Esophagus squamous epithelium (tissue), 5 donors: ENCODE measurements at places on chromosomes 16 and 17.

- H3K27me3 ChIP-seq: no peaks in the 10 kb centered on the region
Measured at GRCh38 chr17:66945147-66945835, 19.2 kb upstream of the CACNG4 start.

GRCh38 chr16:19071811-19072777 is 4.7 kb downstream of the COQ7 start:
- DNase-seq: no peak
- no peak overlapping the region for H3K27ac ChIP-seq
- peaks cover 13% of the 10 kb centered on the region for H3K4me1 ChIP-seq
- H3K27me3 ChIP-seq: no peaks in the 10 kb centered on the region
- peaks cover 61% of the 10 kb centered on the region for H3K36me3 ChIP-seq

- no peaks in the 10 kb centered on the region for H3K36me3 ChIP-seq
- no peak for DNase-seq
- H3K4me1 ChIP-seq: no peaks in the 10 kb centered on the region
- peaks cover 16% of the 10 kb centered on the region for H3K27me3 ChIP-seq
- no peak overlapping the region for H3K4me3 ChIP-seq
Measured at GRCh38 chr16:56050916-56051315, 140.4 kb upstream of the GNAO1 start.

GRCh38 chr16:89575247-89576152 is at the start of gene CPNE7:
CPNE7 (plus strand) TSS chr16:89575758; CDS start chr16:89575898, 140 bp downstream.
- H3K27ac ChIP-seq: no peak within 1 kb of the TSS
- DNase-seq: no peak
- peaks cover 39% of the 10 kb centered on the region for H3K4me1 ChIP-seq
- H3K36me3 ChIP-seq: no peaks in the 10 kb centered on the region
- H3K27me3 ChIP-seq: peaks cover 69% of the 10 kb centered on the region

GRCh38 chr17:28178800-28179199 is 136.3 kb downstream of the NLK start:
- H3K27me3 ChIP-seq: no peaks in the 10 kb centered on the region
- no peaks in the 10 kb centered on the region for H3K36me3 ChIP-seq
- H3K4me1 ChIP-seq: no peaks in the 10 kb centered on the region

- H3K4me3 ChIP-seq: no peak overlapping the region
- H3K4me1 ChIP-seq: peaks cover 5% of the 10 kb centered on the region
- DNase-seq: no peak
- H3K27me3 ChIP-seq: no peaks in the 10 kb centered on the region
- peaks cover 7% of the 10 kb centered on the region for H3K36me3 ChIP-seq
- H3K27ac ChIP-seq: peak overlapping the region; percentile 23
Measured at GRCh38 chr17:40251576-40251975, 32.5 kb downstream of the WIPF2 start.

- H3K27me3 ChIP-seq: peaks cover 49% of the 10 kb centered on the region
- H3K27ac ChIP-seq: no peak overlapping the region
Measured at GRCh38 chr17:79814974-79815835, 18.3 kb upstream of the CBX8 start.

- peaks cover 25% of the 10 kb centered on the region for H3K27me3 ChIP-seq
- no peaks in the 10 kb centered on the region for H3K36me3 ChIP-seq
- DNase-seq: no peak
Measured at GRCh38 chr16:89253548-89254287, 36.2 kb downstream of the ZNF778 start.

DNA sequence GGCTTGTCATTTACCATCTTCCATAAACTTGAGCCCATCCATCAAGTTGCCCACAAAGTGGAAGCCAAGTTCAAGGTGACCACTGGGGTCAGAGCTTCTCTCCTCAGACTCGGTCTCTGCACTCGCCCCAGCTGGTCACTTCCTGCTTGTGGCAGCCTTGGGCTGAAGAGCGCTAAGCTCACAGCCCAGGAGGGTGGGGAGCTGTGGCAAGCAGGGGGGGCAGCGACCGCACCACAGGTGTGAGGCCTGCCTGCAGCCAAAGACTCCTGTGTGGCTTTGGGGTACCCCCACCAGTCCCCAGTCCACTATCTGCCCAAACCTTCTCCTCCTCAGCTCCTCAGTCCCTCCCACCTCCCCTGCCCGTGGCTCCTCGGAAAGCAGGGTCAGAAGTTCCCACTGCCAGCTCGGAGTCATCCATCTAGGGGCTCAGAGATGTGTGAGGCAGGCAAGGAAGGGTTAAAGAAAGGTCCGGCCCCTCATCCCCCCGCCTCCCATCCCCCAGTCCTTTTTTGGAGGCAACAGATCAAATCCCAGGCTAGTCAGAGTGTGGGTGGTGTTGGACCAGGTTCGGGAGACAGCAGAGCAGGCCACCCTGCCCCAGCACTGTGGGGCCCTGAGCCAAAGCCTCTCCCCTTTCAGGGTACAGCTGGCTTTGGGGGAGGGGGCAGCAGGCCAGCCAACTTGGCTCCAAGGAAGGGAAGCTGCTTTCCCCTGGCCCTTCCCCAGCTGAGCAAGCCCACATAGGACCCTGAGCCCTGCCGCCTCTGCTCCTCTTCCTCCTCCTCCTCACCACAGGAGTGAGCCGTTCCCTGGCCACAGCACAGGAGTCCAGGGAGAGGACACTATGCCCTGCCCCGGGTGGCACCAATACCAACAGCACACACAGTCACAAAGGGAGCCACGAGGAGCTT is 3.2 kb downstream of the CSF3 start:
- H3K27me3 ChIP-seq: no peaks in the 10 kb centered on the region
- no peak for DNase-seq
- H3K36me3 ChIP-seq: peaks cover 9% of the 10 kb centered on the region
- H3K27ac ChIP-seq: peak overlapping the region; percentile 57
- peaks cover 91% of the 10 kb centered on the region for H3K4me1 ChIP-seq
